ENCODE measurements at places on chromosomes 1 and 21. TPM values are rescaled to one million over a fixed set of nuclear protein-coding genes. Genes with fewer than 3 reads are reported as not detected.

Gene A3GALT2
- total RNA-seq: not detected

Gene MTMR11
- 1.8 TPM for total RNA-seq

Gene CELA2A
- not detected for total RNA-seq

- no peak for DNase-seq
Measured at GRCh38 chr1:11057477-11057876, 2.3 kb downstream of the SRM start.

Measured in natural killer cell (primary cell).